ENCODE measurements at places on chromosomes 7 and 10. TPM values are rescaled to one million over a fixed set of nuclear protein-coding genes. Genes with fewer than 3 reads are reported as not detected.

- DNase-seq = no peak
- H3K27me3 ChIP-seq = no peaks in the 10 kb centered on the region
- H3K27ac ChIP-seq = no peak overlapping the region
- no peaks in the 10 kb centered on the region for H3K36me3 ChIP-seq
Measured at GRCh38 chr10:82683945-82684344, 809.0 kb downstream of the NRG3 start.

DNA sequence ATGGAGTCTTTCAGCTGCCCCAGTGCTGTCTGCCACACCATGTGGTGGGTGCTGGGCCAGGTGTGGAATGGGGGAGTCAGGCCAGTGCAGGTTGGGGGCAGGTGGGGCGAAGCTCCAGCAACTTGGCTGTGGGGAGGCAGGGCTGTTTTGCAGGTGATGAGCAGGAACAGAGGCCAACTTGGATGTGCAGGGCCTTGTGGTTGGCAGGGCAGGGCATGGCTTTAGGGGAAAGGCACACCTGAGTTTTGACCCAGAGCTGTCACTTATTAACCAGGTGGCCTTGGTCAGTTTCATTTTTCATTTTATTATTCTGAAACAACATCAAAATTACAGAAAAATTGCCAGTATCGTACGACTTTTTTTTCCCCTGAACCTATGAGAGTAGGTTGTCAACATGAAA is 1.1 kb upstream of the SFTPA2 start:
- H3K4me3 ChIP-seq = no peak overlapping the region
- H3K4me1 ChIP-seq = peaks cover 11% of the 10 kb centered on the region
- no peak for DNase-seq
- H3K36me3 ChIP-seq = no peaks in the 10 kb centered on the region

DNA sequence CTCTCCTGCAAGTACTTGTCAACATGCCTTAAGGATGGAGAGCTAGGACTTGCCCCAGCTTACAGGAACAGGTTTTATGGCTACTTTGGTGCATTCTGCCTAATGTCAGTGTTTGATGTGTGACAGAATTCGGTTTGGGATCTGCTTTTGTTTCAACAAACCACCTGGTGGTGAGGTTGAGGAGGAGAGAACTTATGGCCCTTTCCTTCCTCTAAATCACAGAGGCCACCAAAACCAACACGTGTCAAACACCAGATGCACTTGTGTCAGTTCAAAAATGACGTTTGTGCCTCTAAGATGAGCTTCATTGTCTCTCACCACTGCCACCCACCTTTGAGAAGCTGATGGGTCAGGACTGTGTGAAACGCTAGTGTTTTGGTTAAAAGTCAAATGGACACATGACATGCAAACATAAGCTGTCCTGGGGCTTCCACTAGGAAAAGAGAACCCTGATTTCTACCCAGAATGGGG is 83.9 kb downstream of the OSBPL3 start:
- peak overlapping the region; percentile 17 for H3K27ac ChIP-seq
- H3K27me3 ChIP-seq = no peaks in the 10 kb centered on the region
- peak; percentile 29 for DNase-seq
- H3K4me1 ChIP-seq = no peaks in the 10 kb centered on the region
- H3K4me3 ChIP-seq = no peak overlapping the region

GRCh38 chr7:78399033-78399769 is 600.6 kb downstream of the PHTF2 start:
- no peak for DNase-seq
- H3K27ac ChIP-seq = no peak overlapping the region
- no peaks in the 10 kb centered on the region for H3K36me3 ChIP-seq
- H3K27me3 ChIP-seq = no peaks in the 10 kb centered on the region

GRCh38 chr7:73606801-73607691 is 17.3 kb downstream of the MLXIPL start:
- peak; percentile 48 for DNase-seq
- no peak overlapping the region for H3K27ac ChIP-seq
- no peaks in the 10 kb centered on the region for H3K4me1 ChIP-seq
- H3K4me3 ChIP-seq = no peak overlapping the region

FFAR4 gene
- 0.75 TPM for total RNA-seq

SYNPO2L gene
- not detected for total RNA-seq

GSTO1 gene
- 66.2 TPM for total RNA-seq

TSPAN12 gene
- total RNA-seq = 55.6 TPM
